ENCODE measurements at places on chromosomes 1 and 21. TPM values are rescaled to one million over a fixed set of nuclear protein-coding genes. Genes with fewer than 3 reads are reported as not detected.

The GBP6 gene
- total RNA-seq: 0.19 TPM

The RHD gene
- not detected for total RNA-seq

The PCP4L1 gene
- total RNA-seq: not detected

The A3GALT2 gene
- total RNA-seq: not detected

The ARID1A gene
- total RNA-seq: 86.0 TPM
